Panc1 (cell line): ENCODE measurements at places on chromosomes 5 and 9.

DNA sequence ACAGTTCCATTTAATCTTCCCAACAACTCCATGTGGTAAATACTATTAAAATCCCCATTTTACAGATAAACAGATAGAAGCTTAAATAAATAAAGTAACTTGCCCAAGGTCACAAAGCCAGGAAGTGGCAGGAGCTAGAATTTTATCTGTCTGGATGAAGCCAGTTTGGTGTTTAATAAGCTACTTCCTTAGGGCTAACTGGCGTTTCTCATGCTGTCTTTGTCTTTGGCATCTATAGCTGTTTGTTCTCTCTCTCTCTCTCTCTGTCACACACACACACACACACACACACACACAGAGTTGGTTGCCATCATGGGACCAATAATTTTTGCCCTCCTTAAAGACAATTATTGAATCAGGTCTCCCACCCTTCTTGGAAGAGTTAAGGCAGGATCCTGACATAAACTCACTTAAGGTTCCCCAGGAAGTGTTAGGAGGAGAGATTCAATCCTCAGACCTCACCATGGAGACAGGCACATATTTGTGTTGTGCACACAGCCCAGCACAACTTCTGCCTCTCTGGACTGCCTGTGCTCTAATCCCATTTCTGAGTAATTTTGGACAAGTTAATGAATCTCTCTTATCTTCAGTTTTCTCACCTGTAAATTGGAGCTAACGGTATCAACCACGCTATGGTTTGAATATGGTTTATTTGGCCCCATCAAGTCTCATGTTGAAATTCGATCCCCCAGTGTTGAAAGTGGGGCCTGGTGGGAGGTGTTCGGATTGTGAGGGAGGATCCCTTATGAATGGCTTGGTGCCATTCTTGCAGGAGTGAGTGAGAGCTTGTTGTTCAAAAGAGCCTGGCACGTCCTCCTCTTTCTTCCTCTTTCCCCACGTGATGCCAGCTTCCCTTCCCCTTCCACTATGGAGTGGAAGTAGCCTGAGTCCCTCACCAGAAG is 8.3 kb upstream of the ADRA1B start:
- no peak for DNase-seq

- DNase-seq = no peak
These were observed 25.4 kb downstream of the TYRP1 start for GRCh38 chr9:12718482-12719026.

- no peak for DNase-seq
These were observed 22.5 kb upstream of the MAST4 start for GRCh38 chr5:66573733-66574132.

- DNase-seq = no peak
These were observed 2.5 kb downstream of the GPBP1 start for GRCh38 chr5:57176350-57176857.
